AG04450 (cell line): ENCODE measurements at places on chromosomes 1 and 21.

GRCh38 chr1:244022311-244022710, 28.8 kb upstream of the ZBTB18 start:
- peak; percentile 7 for DNase-seq

DNA sequence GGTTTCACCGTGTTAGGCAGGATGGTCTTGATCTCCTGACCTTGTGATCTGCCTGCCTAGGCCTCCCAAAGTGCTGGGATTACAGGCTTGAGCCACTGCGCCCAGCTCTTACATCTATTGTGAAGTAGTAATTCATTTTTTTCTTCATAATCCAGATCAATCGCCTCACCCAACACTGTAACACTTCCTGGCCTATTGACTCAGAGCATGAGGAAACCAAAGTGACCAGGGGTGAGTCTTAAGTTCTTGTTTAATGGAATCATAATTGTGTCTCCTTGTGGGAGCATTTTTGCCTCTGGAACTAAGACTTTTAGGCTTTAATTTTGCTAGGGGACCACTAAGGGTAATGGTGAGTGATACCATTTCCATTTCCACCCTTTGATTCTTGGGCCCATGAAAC, 27.4 kb downstream of the TNFSF18 start:
- no peak for DNase-seq

DNA sequence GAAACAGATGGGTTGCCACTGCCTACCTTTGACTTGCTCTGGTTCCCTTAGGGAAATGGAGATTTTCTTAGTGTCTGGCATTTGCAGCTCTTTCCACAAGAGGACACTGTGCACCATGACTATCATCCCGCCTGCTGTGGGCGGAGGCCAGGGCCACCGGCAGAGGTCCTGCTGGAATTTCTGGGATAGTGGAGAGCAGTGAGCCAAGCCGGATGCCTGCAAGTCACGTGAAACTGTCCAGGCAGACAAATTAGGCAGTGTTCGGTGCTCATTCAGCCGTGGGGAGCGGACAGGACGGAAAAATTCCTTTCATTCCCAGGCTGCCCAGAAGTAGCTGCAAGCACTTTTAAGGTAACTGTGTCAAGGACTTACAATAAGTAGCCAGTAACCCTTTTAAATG, 43.4 kb downstream of the IGSF5 start:
- no peak for DNase-seq

DNA sequence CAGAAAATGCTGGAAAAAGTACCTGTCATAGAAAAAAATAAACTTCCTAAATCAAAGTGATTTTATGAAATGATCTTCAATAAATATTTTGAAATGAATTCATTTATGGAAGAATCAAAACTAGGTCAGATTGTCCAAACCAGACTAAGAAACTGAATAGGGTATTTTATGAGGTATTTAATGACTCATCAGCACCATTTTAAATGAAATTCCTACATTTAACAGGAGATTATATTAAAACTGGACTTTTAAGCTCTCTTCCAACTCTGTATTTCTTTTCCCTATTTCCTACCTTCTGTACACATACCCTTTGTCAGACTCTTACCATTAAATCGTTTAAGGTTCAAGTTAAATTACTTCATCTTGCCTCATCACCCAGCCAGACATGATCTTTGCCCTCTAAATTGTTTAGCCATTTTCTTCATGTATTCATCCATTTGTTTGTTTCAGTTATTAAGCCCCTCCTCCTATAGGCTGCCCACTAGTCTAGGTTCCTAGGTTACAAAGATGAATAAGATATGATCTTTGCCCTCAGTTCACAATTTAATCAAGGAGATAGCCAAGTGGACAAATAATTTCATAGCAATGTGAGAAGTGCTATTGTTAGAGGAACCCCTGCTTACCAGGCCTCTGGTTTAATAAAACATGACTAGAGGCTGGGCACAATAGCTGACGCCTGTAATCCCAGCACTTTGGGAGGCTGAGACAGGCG, 25.0 kb downstream of the TATDN3 start:
- DNase-seq: no peak

- DNase-seq: no peak
Measured at GRCh38 chr1:186202271-186202764, 172.7 kb downstream of the TPR start.

DNA sequence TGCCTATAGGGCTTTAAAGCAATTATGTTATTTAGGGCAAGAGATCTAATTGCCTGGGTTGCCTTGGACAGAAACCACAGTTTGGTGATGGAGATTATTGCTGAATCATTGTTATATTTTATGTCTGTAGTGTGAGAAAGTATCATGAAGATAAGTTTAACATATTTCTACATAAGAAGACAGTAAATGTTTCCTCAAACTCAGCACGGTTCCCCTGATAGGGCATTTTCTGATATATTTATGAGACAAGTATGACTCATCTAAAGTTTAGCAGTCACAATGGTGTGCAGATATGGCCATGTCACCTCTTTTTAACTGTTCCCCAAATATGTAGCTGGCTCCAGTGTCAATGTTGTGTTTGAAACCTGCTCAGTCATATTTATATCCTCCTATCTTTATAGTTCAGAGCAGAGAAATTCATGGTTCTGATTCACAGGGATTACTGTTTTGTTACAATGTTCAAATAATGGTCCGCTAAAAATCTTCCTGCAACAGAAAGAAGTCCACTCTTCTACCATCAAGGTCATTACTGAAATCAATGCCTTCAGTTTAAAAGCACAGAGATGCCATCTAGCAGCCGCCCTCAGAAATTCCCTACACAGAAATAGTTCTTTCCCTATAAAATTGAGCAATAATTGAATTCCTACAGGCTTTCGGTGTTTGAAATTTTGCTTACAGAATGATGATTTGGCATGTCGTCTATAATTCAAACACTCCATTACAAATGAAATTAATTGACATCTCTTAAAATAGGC, 3.7 kb downstream of the OLFM3 start:
- DNase-seq: no peak

GRCh38 chr1:232271991-232272589, 357.8 kb downstream of the SIPA1L2 start:
- peak; percentile 15 for DNase-seq

GRCh38 chr21:15192243-15192642, 127.4 kb upstream of the NRIP1 start:
- no peak for DNase-seq

- peak; percentile 41 for DNase-seq
Measured at GRCh38 chr1:114032271-114033215, 53.3 kb downstream of the OLFML3 start.

DNA sequence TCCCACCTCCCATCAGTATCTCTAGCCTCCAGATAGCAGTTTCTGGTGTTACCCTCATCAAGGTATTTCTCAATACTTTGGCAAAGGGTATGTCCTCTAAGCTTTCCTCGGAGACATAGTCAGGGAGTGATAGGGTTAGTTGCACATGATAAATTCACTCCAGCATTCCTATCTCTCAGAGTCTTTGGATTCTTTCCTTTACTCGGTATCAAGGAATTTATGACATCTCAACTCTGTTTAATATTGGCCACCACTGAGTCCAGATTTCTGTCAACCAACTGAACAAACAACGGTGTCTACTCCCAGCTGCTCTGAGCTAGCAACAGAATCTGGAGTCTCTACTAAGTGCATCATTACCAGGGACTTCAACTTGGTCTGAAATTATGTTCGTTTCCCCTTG, 233.4 kb downstream of the TM2D1 start:
- DNase-seq: no peak

GRCh38 chr1:119611701-119612113, 36.4 kb downstream of the ZNF697 start:
- no peak for DNase-seq

DNA sequence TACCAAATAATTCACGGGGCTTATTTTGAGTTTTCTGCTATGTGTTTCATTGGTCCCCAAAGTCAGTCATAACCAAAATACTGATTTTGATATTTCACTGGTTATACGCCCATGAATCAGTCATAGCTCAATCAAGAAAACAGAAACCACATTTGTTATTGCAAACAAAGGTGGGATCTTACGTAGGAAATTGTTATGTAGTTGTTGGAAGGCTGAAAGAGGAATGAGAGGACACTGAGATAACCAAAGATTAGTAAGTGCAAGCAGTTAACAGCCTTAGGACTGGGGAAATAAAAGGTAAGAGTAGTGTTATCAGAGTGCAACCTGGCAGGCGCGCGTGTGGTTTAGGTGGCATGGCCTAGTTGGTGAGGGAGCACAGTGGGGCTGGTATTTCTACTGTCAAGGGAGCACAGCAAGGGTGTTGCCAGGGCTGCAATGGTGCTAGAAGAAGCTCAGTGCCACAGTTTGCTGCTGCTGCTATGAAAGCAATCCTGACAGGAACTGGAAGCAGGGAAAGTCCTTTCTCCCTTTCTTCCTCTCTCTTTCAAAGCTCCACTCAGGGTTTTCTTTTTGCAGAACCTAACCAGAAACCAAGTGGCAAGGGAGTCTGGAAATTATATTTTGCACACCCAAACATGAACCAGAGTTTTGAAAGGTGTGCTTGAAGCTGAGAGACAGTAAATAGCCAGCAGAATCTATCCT, 33.7 kb downstream of the RTCA start:
- no peak for DNase-seq

DNA sequence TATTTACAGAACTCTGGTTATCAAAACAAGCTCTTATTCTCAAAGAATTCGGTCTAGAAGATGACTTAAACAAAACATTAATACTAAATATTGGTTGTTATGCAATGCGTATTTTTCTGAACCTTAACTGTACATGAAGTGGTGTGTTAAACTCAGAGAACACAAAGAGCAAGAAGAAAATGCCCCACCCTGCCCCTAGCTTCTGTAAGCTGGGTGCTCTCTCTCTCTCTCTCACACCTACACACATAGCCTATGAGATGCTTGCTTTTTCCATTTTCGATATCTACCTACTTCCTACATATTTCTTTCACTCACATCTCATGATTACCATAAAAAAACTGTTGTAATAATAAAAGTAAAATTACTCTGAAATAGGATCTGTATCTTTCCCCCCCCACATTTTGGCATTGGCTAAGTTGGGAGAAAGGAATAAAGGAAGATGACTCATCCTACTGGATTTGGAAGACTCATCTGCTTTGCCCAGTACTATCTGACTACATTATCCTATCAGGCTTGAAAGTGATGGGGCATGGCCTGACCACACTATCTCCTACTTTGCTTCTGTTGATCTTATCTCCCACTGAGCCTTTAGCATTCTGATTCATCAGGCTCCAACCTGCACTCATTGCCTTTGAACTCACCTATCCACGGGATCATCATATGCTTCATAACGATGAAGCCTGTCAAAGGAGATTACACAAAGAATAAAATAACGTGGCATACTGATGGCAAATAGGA, 2.9 kb downstream of the CRYZ start:
- DNase-seq: no peak

DNA sequence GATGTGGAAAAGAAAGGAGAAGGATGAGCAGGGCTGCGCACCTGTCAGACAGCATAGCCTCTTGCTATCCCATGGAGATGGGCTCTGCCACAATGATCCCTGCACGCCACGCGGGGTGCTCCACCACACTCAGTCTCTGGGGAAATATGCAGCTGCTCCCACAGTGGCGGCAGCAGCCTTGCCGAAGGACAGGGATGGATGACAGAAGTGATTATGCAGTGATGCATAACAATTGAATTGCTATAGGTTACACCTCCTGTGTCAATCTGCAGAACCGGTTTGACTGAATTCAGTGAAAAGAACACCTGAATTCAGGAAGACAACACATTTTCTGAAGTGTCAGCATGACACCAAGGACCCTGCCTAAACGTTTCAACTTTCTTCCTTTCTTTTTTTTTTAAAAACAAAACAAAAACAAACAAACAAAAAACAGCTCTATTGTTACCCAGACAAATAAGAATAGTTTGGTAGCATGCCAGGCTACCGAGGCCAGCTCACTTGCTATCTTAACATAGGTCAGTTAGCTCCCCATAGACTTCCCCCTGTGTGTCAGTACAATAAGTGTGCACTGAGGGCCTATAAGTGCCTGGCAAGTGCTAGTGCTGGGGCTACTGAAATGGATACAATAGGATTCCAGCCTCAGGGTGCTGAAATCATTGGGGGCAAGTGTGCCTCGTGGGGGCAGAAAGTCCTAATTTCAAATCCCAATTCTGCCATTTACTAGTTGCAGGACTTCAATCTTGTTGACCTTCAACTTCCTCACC, 127.6 kb upstream of the LMO4 start:
- DNase-seq: no peak

DNA sequence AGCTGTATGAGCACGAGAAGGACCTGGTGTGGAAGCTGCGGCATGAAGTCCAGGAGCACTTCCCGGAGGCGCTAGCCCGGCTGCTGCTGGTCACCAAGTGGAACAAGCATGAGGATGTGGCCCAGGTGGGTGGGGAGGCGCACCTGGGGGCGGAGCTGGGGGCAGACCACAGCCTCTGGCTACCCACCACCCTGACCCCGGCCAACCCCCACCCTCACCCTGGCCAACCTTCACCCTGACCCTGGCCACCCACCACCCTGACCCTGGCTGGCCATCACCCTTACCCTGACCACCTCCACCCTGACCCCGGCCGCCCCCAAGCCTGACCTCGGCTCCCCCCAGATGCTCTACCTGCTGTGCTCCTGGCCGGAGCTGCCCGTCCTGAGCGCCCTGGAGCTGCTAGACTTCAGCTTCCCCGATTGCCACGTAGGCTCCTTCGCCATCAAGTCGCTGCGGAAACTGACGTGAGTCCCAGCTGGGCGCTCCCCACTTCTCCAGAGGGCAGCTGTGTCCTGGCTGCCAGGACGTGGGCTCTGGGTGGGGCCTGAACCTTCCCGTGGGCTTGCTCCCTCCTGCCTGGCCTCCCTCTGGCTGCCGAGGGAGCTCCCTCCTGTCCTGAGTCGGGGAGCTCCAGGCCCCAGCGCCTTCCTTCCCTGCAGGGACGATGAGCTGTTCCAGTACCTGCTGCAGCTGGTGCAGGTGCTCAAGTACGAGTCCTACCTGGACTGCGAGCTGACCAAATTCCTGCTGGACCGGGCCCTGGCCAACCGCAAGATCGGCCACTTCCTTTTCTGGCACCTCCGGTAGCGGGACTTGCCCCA, 69.5 kb downstream of the PIK3CD start:
- no peak for DNase-seq
